Stimulated activated CD8-positive, alpha-beta memory T cell treated with anti-CD3 and anti-CD28 coated beads, Interleukin-4, amount 100 ng/mL, for 24 hours (primary cell): ENCODE measurements at places on chromosomes 3 and 15.

GRCh38 chr3:42301446-42302175 lies 35.6 kb upstream of the CCK start:
- no peak for DNase-seq

- DNase-seq = no peak
Measured at GRCh38 chr3:45896956-45897355, 10.6 kb downstream of the CCR9 start.

- DNase-seq = no peak
Measured at GRCh38 chr3:187636528-187636927, 33.7 kb downstream of the SST start.

DNA sequence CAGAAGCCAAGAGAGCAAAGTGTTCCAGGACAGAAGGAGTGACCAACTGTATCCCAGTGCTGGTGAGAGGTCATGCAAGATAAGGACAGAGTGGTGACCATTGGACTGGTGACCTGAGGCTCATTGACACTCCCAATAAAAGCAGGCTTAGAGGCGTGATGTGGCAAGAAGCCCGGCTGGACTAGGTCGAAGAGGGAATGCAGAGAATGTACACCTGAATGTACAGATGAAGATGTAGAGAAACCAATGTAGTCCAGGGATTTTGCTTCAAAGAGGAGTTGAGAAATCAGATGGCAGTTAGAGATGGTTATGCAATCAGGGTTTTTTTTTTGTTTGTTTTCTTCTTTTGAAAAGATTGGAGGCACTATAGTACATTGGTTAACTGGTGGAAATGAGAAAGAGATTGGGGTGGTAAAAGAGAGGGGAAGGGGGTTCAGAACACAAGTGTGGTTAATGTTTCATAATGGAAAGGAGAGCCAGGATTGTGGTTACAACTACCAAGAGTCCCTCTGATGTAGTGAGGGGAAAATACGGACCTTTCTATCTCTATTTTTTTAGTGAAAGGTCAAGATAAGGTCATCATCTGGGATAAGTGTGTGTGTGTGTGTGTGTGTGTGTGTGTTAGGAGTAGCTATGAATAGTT lies 23.3 kb downstream of the ST3GAL6 start:
- no peak for DNase-seq

DNA sequence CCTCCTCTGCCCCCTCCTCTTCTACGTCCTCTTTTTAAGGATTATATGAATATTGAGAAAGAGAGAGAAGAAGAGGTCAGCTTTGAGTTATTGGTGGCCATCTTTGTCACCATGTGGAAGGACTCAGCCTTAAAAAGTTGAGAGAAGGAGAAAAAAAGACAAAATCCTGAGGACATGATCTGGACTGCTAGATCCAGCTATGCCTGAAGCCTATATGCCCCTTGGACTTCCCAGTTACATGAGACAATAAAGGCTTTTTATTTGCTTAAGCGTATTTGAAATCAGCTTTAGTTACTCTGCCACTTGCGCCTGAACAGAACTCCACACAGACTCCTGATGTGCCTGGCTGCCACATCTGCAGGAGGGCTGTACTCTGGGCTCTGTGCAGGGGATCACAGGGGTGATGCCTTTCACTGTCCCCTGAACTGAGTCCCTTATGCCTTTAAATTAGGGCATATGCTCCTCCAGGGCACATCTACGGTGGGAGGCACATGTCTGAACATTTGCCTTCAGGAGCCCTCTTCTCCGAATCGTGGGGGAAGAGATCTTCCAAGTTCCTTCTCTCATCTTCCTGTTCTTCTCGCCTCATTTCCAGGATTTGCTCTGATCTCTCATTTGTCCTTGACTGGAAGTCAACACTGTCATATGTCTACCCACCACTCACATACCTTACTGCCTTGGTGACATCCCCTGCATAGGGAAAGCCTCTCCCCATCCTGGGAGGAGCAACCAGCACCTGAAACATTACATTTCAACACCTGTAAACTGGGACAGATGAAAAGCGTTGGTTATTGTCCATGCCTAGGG lies 14.0 kb upstream of the PLA2G4E start:
- no peak for DNase-seq

DNA sequence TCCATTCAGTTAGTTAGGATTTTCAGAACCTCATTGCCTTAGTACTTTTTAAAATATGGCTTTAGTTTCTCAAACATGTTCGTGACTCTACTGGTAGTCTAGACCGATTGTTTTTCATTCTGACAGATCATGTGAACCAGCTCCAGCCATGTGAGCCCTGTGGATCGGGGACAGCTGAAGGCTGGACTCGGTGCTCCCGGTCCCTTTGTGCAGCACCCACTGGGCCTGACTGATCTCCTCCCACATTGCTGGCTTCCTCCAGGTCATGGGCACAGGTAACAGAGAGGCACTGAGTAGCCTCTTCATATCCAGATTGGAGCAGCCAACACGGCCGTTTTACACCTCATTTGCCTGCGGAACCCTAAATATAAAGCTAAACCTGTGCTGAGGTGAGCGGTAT lies 30.5 kb downstream of the NIPA2 start:
- no peak for DNase-seq

- DNase-seq = no peak
Measured at GRCh38 chr3:72897758-72898007, 9.8 kb downstream of the GXYLT2 start.

DNA sequence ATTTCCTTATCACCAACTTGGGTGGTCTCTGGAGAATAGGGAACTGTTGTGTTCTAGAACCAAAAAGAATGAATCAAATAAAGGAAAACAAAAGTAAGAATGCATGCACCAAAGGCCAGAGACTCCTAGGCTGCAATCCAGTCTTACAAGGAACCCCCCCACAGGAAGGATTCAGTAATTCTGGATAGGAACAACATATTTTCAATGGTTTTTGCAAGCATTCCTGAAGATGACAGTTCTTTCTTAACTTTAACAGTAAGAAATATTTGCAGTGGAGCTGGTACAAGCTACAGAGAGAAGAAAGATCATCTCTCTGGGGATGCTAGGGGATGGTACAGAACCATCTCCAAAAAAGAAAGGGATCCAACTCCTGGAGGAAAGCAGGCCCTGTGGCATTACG lies 116.2 kb upstream of the CHRM5 start:
- DNase-seq = no peak

DNA sequence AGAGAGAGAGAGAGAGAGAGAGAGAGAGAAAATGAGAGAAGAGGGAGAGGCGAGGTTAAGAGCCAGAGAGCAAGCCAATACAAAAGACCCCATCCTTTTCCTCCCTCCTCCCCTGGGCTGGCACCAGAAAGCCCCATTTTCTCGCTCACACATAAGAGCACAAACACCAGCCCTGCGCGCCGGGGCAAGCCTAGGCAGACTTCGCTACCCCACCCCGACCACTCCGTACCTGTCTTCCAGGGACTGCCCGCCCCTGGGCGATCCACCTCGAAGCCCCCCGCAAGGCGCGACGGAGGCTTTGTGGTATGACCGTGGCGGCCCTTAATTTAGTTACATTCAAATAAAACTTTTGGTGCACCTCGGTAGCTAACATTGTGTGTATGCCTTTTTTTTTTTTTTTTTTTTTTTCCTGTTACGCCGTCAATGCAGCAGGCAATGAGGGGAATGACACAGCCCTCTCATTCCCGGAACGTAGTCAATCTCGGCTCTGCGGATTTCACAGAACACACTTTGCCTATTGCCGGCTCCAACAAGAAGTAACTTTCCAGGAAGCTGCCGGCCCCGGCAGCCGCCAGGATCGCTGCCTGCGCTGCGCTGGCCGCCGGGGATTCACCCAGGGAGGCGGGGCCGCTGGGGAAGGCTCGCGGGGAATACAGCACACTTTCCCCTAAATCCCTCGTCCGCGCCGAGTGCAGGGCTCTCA lies 7.7 kb downstream of the BCL6 start:
- DNase-seq = no peak

DNA sequence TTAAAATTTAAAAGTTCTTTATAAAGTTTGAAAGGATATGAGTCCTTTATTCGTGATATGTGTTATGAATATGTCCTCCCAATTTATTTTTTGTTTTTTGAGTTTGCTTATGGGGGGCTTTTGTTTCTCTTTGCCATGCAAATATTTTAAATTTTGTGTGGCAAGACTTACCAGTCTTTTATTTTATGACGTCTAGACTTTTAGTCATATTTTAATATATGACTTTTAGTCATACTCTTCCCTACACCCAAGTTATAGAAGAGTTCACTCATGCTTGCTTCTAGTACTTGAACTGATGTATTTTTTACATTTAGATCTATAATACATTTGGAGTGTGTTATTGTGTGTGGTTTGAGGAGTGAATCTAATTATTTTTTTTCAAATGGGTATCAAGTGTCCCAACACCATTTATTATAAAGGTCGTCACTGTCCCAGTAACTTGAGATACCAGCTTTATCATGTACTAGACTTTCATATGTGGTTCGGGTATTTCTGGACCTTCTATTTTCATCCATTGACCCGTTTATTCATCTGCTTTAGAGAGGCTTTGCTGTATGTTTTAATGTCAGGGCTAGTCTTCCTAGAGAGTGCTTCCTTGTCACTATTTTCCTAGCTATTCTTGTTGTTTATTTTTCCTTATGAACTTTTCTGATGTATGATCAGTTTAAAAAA lies 755 bp downstream of the PARP15 start:
- no peak for DNase-seq

DNA sequence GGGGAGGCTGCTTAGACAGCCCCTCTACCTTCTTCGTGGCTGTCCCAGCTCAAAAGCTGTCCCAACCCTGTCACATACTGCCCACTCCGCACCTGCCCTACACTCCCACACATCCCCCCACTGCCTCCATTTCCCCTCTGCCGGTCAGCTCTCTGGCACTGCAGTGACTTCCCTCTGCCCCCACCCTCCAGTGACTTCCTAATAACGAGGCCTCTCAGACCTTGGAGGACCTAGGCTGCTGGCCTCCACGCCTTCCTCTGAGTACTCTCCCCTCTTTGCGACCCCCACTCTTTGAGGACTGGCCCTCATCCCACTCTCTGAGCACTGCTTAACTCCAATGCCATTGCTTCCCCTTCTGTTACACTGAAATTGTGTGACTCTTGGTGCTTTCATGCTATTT lies 45.3 kb downstream of the KY start:
- no peak for DNase-seq
